ENCODE measurements at places on chromosomes 12 and 14. TPM values are rescaled to one million over a fixed set of nuclear protein-coding genes. Genes with fewer than 3 reads are reported as not detected.
A peak's percentile ranks its signal among the peaks of the same experiment; 100 is the strongest.

DNA sequence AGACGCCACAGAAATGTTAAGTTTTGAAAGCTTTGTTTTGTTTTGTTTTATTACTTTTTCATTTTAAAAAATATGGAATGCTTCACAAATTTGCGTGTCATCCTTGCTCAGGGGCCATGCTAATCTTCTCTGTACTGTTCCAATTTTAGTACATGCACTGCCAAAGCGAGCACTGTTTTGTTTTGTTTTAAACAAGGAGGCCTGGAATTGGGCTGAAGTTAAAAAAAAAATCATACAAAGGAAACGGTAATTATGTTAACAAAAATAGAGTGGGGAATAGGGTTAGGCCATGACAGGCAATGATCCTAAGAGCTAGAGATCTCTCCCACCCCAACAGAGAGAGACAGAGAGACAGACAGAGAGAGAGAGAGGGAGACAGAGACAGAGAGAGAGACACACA is 57.0 kb downstream of the ZFP36L1 start:
- H3K4me1 ChIP-seq: peaks cover 50% of the 10 kb centered on the region
- no peak for DNase-seq
- no peaks in the 10 kb centered on the region for H3K36me3 ChIP-seq
- no peaks in the 10 kb centered on the region for H3K27me3 ChIP-seq
- no peak overlapping the region for H3K4me3 ChIP-seq

DNA sequence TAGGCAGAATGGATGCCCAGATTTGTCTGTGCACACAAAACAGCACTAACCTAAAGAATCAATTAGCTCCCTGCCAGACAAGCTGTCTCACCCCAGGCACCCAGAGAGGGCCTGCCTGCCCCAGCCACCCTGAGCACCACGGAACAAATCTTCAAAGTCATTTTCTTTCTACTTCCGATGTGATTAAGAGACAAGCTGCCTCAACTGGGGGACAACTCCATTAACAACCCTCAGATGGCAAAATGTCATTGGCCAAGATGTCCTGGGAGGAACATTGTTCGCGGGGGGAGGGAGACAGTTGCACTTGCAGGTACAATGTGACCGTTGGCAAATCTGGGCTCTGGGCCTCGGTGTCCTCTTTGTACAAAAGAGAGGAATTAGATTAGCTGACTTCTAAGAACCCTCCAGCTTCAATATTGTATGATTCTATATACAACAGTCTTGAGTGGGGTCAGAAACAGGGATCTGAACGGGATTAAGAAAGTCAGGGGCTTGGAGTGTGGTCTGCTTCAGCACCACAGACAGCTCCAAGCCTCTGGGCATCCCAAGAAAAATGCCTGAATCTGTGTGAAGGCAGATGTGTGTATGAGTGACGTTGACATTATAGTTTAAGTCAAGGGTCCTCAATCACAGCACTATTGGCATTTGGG is 42.8 kb upstream of the CMKLR1 start:
- H3K4me3 ChIP-seq: no peak overlapping the region
- H3K27me3 ChIP-seq: peaks cover 8% of the 10 kb centered on the region
- H3K36me3 ChIP-seq: no peaks in the 10 kb centered on the region
- no peak overlapping the region for H3K27ac ChIP-seq
- no peaks in the 10 kb centered on the region for H3K4me1 ChIP-seq
- no peak for DNase-seq

DNA sequence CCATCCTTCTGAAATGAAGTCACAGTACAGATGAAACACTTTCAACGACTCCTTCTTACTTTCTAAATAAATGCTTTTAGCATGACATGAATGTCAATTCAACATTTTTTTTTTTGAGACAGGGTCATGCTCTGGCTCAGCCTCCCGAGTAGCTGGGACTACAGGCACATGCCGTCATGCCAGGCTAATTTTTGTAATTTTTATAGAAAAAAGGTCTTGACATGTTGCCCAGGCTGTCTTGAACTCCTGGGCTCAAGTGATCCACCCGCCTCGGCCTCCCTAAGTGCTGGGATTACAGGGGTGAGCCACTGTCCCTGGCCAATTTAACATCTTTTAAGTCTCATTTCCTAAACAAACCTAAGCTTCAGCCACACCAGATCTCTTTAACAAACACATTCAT is 16.4 kb downstream of the GALNT6 start:
- no peaks in the 10 kb centered on the region for H3K4me1 ChIP-seq
- DNase-seq: no peak
- no peak overlapping the region for H3K27ac ChIP-seq
- H3K4me3 ChIP-seq: no peak overlapping the region
- no peaks in the 10 kb centered on the region for H3K27me3 ChIP-seq

GRCh38 chr14:104972301-104973134 is 5.7 kb downstream of the AHNAK2 start:
- no peak overlapping the region for H3K4me3 ChIP-seq
- H3K36me3 ChIP-seq: no peaks in the 10 kb centered on the region
- DNase-seq: no peak

Gene PIWIL1
- 0.01 TPM for polyA plus RNA-seq

- no peak overlapping the region for H3K27ac ChIP-seq
- peaks cover 15% of the 10 kb centered on the region for H3K27me3 ChIP-seq
- no peaks in the 10 kb centered on the region for H3K4me1 ChIP-seq
- H3K4me3 ChIP-seq: no peak overlapping the region
- DNase-seq: no peak
- H3K36me3 ChIP-seq: no peaks in the 10 kb centered on the region
These were observed 140.5 kb downstream of the KCNA5 start for GRCh38 chr12:5184186-5184585.

Gene SIX6
- not detected for polyA plus RNA-seq

GRCh38 chr12:132130690-132131089 is 13.4 kb downstream of the DDX51 start:
- no peaks in the 10 kb centered on the region for H3K4me1 ChIP-seq
- H3K4me3 ChIP-seq: no peak overlapping the region
- no peak overlapping the region for H3K27ac ChIP-seq
- no peak for DNase-seq
- peaks cover 4% of the 10 kb centered on the region for H3K36me3 ChIP-seq

DNA sequence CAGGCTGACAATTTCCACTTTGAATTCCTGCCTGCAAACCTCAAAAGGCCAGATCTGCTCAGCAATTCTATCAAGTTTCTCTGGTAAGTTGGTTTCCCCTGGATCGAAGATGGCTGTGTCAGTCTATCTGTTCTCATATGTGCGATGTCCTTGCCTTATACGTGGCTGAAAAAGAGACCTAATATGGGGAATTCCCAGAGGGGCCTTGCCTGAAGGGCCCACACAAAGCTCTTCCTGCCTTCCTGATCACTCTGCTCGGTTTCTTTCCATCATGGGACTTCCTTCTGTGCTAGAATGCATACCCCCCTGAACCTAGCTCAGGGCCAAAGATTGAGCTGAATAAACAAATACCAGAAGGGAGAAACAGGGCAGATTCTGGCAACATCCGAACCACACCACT is 13.2 kb downstream of the TCL1B start:
- H3K36me3 ChIP-seq: no peaks in the 10 kb centered on the region
- H3K4me1 ChIP-seq: no peaks in the 10 kb centered on the region
- no peak overlapping the region for H3K4me3 ChIP-seq
- no peak for DNase-seq
- peaks cover 52% of the 10 kb centered on the region for H3K27me3 ChIP-seq

GRCh38 chr12:106073179-106073578 is 65.6 kb downstream of the NUAK1 start:
- H3K4me1 ChIP-seq: peaks cover 17% of the 10 kb centered on the region
- no peaks in the 10 kb centered on the region for H3K36me3 ChIP-seq
- H3K4me3 ChIP-seq: no peak overlapping the region
- H3K27me3 ChIP-seq: no peaks in the 10 kb centered on the region

DNA sequence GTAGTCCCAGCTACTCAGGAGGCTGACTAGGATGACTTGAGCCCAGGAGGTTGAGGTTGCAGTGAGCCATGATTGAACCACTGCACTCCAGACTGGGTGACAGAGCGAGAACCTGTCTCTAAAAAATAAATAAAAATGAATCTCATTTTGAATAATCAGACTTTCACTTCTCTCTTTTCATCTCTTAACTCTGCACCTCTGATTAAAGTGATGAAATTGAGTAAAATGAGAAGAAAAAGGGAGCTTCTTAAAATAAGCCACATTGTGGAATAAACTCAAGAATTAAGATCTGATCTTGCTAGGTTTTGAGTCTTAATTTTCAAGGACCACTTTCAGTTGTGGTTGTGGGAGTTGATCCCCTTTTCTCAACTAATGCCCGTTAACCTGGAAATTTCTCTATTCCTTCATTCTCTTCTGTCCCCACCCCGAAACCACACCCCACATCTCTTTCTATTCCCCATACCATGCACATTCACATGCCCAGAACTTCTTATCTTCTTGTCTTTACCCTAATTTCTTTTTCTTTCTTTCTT is 70.9 kb upstream of the ETV6 start:
- H3K4me1 ChIP-seq: no peaks in the 10 kb centered on the region
- H3K36me3 ChIP-seq: no peaks in the 10 kb centered on the region
- no peak overlapping the region for H3K27ac ChIP-seq
- no peak overlapping the region for H3K4me3 ChIP-seq

Gene IFNG-AS1
- 0.37 TPM for polyA plus RNA-seq

GRCh38 chr12:1927051-1927680 is 8.7 kb upstream of the CACNA2D4 start:
- peaks cover 7% of the 10 kb centered on the region for H3K27me3 ChIP-seq
- H3K4me3 ChIP-seq: no peak overlapping the region
- H3K27ac ChIP-seq: no peak overlapping the region
- peaks cover 39% of the 10 kb centered on the region for H3K4me1 ChIP-seq

DNA sequence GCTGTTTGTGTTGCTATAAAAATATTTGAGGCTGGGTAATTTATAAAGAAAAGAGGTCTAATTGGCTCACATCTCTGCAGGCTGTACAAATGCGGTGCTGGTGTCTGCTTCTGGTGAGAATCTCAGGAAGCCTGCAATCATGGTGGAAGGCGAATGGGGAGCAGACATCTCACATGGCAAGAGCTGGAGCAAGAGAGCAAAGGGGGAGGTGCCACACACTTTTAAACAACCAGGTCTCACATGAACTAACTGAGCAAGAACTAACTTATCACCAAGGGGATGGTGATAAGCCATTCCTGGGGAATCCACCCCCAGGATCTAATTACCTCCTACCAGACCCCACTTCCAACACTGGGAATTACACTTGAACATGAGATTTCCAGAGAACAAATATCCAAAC is 300.7 kb upstream of the MDGA2 start:
- no peaks in the 10 kb centered on the region for H3K36me3 ChIP-seq
- no peak for DNase-seq
- no peak overlapping the region for H3K4me3 ChIP-seq
- H3K27ac ChIP-seq: no peak overlapping the region
- H3K4me1 ChIP-seq: no peaks in the 10 kb centered on the region

GRCh38 chr12:120367924-120368788 is 808 bp downstream of the MSI1 start:
- H3K27me3 ChIP-seq: peaks cover 85% of the 10 kb centered on the region
- H3K36me3 ChIP-seq: no peaks in the 10 kb centered on the region
- peaks cover 20% of the 10 kb centered on the region for H3K4me1 ChIP-seq
- peak; percentile 36 for DNase-seq

Gene BATF
- polyA plus RNA-seq: 1.7 TPM

GRCh38 chr12:131908092-131909080 is 14.0 kb downstream of the ULK1 start:
- no peak overlapping the region for H3K27ac ChIP-seq
- no peaks in the 10 kb centered on the region for H3K27me3 ChIP-seq
- no peak overlapping the region for H3K4me3 ChIP-seq
- H3K4me1 ChIP-seq: peaks cover 33% of the 10 kb centered on the region
- no peak for DNase-seq
- H3K36me3 ChIP-seq: no peaks in the 10 kb centered on the region

DNA sequence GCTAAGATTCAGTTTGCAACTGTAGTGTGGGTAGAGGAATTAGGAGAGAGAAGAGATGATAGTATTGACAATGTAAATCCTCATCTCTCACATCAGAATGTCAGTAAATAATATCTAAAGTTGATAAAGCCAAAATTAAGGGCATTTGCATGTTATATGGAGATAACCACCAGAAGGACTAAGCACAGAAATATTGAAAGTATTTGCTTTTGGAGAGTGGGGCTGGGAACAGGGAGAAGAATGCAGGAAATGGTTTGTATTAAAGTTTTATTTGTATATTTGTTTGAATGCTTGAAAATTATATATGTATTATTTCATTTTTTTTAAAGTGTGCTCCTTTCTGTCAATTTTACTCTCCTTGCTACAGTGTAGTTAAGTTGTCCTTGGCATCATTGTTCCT is 491.4 kb downstream of the APAF1 start:
- no peak overlapping the region for H3K4me3 ChIP-seq
- H3K36me3 ChIP-seq: no peaks in the 10 kb centered on the region
- H3K27me3 ChIP-seq: no peaks in the 10 kb centered on the region
- H3K4me1 ChIP-seq: no peaks in the 10 kb centered on the region
- no peak overlapping the region for H3K27ac ChIP-seq

Gene TOMM20L
- not detected for polyA plus RNA-seq

GRCh38 chr14:77794357-77794756 is 5.6 kb upstream of the ADCK1 start:
- H3K27me3 ChIP-seq: no peaks in the 10 kb centered on the region
- no peak overlapping the region for H3K27ac ChIP-seq
- H3K4me3 ChIP-seq: no peak overlapping the region
- no peak for DNase-seq
- H3K36me3 ChIP-seq: no peaks in the 10 kb centered on the region

Gene GPR132
- 0.88 TPM for polyA plus RNA-seq

DNA sequence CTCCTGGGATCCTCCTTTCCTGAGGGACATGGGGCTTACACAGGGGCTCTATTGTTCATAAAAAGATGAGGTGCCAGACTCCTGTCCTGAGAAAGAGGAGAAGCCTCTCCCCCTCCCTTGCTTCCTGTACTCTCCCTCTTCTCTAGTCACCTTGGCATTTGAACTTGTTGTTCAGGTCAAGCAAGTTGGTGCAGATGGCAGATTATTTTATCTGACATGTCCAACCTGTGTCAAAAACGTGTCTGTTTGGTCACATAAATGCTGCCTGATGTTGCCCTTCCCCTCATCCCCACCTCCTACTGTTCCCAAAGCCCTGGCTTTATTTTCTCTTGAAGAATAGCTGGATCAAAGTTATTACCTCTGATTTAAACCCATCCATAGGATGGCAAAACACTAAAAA is 154.8 kb downstream of the TMX1 start:
- H3K36me3 ChIP-seq: no peaks in the 10 kb centered on the region
- peak overlapping the region; percentile 85 for H3K27ac ChIP-seq
- no peak overlapping the region for H3K4me3 ChIP-seq
- H3K4me1 ChIP-seq: peaks cover 30% of the 10 kb centered on the region

- DNase-seq: no peak
- no peak overlapping the region for H3K27ac ChIP-seq
- H3K27me3 ChIP-seq: no peaks in the 10 kb centered on the region
These were observed 10.8 kb downstream of the SETD1B start for GRCh38 chr12:121814429-121815119.

Gene PLBD1
- 6.4 TPM for polyA plus RNA-seq

DNA sequence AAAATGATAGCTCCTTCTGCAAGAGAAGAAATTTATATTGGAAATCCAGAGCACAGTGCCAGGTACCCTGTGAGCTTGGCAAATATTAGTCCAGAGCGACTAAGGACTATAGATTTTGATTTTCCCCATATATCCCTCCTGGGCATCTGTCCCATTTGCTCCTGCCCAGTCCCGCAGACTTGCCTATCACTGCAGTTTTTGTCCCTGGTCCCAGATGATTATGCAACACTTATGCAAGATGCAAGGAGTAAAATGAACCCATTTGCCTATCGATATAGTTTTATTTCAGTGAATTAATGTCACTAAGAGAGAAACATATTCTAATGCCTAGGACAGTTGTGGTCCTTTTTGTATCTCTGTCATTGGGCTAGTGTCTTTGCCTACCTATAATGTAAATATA is 215.9 kb upstream of the BMP4 start:
- H3K27ac ChIP-seq: peak overlapping the region; percentile 82
- H3K36me3 ChIP-seq: no peaks in the 10 kb centered on the region
- H3K4me3 ChIP-seq: no peak overlapping the region
- H3K4me1 ChIP-seq: peaks cover 69% of the 10 kb centered on the region

Gene C12orf54
- not detected for polyA plus RNA-seq

Gene ZDHHC22
- polyA plus RNA-seq: not detected

Gene SRRM4
- 0.37 TPM for polyA plus RNA-seq
